ENCODE measurements at places on chromosomes 5 and 9.

DNA sequence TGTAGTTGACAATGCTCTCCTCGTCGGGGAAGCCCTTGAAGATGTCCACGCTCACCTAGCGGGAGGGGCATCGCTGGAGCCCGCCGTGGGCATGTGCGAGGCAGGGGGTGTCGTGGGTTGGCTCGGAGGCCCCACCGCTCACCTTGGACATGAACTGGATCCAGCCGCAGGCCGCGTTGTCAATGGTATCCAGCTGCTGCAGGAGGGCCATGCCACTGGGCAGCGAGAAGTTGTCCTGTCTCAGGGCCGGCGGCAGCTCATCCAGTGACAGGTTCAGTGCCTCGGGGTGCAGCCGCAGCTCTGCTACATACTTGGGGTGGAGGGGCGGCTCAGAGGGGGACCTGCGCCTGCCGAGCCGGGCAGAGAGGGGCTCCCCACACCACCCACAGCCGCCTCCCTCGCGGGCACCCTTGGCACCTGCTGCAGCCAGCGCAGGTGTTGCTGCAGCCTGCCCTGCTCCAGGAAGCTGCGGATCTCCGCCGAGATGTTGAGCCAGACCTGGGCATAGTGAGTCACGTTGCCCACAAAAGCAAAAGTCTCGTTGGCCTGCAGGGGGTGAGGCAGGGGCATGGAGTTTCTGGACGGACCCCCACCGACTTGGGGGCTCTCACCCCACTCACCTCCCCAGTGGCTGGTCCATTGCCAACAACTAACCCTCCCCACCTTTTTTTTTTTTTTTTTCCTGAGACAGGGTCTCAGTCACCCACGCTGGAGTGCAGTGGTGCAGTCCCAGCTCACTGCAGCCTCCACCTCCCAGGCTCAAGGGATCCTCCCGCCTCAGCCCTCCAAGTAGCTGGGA lies 9.1 kb downstream of the ABCA2 start:
- no peak for DNase-seq

- peak; percentile 71 for DNase-seq
Measured at GRCh38 chr9:112819635-112820496, 69.3 kb downstream of the SNX30 start.

DNA sequence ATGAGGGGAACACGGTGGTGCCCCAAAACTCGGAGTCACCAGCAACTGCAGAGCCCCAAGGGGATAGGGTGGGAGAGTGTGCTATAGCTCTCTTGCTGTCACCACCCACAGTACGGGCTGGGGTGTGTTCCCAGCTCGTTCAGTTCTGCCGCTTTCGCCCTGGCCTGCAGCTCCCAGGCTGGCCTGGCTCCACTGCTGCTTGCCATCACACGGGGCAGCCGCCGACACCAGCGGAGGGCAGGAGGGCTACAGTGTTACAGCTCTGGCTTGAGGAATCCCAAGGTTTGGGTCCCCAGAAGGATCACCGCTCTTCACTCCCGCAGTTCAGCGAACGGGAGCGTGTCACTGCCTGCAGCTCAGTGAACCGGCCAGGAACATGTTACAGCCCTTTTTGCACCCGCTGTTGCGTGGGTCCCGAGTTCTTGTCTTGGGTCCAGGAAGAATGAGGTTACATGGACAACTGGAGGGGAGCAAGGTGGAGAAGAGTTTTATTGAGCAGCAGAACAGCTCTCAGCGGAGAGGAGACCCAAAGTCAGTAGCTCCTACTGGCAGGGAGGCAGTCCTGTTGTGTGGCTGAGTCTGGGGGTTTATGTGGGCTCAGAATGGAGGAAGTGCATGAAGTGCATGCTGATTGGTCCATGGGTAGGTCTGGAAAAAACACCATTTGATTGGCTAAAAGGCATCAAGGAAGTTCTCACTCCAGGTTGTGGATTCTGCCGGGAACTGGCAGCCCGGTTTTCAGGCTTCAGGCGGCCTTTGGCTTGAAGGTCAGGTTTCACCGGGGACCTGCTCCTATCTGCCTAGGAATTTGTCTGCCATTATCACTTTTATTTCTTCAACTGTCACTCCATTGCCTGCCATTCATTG lies 113.4 kb downstream of the EHMT1 start:
- no peak for DNase-seq

GRCh38 chr9:128341435-128341849 lies 1.1 kb downstream of the SLC27A4 start:
- DNase-seq = peak; percentile 54

- no peak for DNase-seq
Measured at GRCh38 chr9:136204838-136205706, at the start of gene LHX3. Gene LHX3 (minus strand): TSS chr9:136205128. CDS start chr9:136205012, 116 bp downstream.

DNA sequence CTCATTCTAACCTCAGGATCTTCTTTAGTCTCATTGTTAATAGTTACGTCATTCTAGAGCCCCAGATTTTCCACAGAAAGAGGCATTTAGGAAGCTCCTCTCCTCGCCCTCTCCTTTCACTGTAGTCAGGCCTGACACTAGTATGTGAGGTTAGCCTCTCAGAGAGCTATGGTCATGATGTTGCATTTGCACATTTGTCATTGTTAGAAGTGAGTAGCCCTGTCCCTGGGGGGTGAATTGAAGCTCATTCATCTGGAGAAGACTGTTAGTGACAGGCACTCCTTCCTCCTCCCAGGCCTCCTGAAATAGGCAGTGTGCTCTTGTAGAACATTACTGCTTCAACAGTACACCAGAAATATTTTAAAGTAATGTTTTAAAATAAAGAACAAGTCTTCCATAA lies 26.6 kb upstream of the LRRTM2 start:
- no peak for DNase-seq

DNA sequence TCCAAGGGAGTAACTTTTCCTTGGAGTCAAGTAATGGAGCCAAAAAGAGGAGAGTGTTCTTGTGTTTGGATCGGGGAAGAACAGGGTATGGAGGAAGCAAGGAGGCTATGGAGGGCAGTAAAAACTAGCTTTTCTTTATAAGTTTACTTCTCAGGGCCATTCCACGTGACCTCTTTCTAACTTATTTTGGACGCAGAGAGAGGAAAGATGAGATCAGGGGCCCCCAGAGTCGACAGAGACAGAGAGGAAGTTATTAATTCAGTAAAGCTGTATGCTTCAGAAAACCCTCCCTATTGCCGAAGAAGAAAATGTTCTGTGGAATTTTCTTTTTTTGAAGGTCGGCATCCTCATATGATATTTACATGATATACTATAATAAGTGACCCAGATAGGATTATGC lies 233.8 kb upstream of the MPDZ start:
- peak; percentile 85 for DNase-seq

- DNase-seq = no peak
Measured at GRCh38 chr5:142833517-142834449, 63.6 kb downstream of the ARHGAP26 start.

DNA sequence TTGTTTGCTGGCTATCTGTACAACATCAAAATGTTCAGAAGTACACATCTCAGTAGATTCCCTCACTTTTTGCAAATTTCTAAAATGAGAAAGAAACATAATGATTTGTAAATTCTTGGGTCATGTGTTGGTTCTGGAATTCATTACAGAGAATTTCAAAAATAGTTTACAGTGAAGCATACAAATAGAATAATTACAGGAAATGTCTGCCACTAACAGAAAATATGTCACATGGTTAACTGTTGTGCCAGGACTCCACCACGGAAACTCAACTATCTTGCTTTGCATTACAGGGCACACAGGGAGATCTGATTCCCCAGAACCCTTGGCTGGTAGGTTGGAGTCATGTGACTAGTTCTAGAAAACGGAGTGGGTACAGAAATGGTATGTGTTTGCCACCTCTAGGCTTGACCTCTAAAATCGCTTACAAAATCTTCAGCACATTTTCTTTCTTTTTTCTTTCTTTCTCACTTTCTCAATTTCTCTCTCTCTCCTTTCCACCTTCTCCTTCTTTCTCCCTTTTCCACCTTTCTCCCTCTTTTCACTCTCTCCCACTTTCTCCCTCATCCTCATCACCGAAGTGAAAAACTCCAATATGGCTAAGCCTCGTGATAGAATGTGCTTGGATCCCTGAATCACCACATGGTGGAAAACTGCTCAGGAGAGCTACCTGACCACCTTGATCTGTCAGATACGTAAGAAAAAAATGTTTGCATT lies 32.4 kb downstream of the RASEF start:
- DNase-seq = no peak

- no peak for DNase-seq
Measured at GRCh38 chr5:88480801-88481499, 212.3 kb upstream of the TMEM161B start.

- peak; percentile 58 for DNase-seq
Measured at GRCh38 chr5:107669096-107670031, 1.4 kb downstream of the EFNA5 start.

Data from femur (tissue), 1 donor.